CD14-positive monocyte (primary cell): ENCODE measurements at places on chromosomes 11 and 22.

- no peak for DNase-seq
Observed at GRCh38 chr11:830295-831117, 2.2 kb upstream of the CD151 start.

- DNase-seq = no peak
Observed at GRCh38 chr11:96340555-96340885, 2.5 kb downstream of the MAML2 start.

DNA sequence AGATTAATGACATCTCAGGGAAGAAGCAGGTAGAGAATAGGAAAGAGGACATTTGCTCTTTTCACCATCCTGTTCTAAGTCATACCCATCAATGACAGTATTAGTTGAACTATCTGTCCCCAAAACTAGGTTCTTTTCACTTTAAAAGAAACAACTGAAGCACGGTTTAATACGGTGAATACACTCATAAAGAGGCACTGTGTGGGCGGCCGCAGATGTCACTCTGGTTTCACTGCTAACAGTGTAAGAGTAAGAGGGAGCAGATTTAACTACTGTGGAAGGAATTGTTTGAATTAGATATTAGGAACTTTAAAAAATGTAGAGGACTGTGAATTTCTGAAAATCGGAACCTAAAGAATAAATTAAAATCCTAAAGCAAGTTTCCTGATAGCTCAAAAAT is 49.5 kb downstream of the VSIG10L2 start:
- DNase-seq = no peak

- DNase-seq = peak; percentile 63
Observed at GRCh38 chr11:44861849-44862557, 88.7 kb downstream of the TP53I11 start.

DNA sequence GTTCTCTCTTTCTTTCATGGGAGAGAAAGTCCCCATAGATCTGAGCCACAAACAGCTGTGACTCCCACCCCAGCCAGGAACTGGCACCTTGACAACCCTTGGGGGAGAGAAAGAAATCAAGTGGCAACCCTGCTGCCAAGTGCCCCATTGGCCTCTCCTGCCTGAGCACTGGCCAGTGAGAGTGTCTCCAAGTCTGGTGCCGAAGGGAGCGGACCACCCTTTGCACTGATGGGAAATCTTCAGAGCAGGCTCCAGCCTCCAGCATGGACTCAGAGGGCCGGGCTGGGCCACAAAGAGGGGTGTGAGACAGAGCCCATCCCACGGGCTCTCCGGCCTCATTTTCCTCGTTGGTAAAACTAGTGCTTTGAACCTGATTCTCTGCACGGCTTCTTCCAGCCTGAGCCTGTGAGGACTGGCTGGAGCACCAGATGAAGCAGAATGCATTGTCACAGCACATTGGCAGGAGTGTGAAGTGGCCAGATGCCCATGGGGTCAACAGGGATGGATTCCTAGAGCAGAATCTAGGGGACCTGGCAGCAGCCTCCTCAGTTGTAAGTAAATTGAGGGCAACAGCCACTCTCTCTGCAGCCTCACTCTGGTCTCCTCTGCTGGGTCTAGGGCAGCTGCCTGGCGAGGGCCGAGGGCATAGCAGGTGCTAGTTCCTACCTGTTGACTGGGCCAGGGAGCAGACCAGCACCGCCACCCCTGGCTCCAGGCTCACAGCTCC is 81.4 kb downstream of the TRIM29 start:
- no peak for DNase-seq

DNA sequence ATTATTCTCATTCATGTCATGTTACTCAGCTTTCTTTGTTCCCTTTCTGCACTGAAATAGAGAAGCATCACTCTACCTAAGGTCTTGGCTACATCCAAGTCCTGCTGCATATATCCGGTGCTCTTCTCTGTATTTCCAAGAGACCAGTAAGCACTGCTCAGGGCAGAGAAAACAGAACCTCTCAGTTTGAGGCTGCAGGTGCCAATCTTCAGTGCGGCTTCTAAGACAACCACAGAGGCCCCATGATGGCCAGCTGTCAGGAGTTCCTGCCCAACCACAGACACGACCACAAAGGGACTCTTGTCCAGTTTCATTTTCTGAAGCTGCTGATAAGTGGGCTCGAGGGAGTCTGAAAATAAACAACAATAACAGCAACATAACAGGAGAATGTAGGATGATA is 378.4 kb upstream of the PITPNB start:
- DNase-seq = no peak

DNA sequence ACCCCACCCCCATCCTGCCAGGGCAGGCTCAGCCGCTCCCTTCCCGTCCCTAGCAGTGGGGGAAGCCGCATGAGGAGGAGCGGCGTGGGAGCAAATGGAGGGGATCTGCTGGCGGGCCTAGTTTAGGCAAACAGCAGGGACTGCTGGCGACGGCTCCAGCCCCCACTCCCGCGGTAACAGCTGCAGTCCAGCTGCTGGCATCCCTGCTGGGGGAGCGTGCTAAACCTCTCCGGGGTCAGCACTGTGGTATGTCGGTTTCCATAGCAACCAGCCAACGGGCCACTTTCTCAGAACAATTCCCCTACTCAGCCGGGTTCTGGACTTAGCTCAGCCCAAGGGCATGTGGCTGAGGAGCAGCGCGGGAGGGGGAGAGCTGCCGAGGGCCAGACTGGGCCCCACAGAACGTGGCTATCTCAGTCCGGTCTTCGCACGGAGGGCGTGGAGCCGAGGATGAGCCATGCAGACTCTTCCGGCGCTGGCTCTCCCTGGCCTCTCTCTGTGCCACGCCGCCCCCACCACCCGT is 98.8 kb downstream of the PKNOX2 start:
- no peak for DNase-seq
